LHCN-M2 (cell line): ENCODE measurements at places on chromosomes 2 and 18.

DNA sequence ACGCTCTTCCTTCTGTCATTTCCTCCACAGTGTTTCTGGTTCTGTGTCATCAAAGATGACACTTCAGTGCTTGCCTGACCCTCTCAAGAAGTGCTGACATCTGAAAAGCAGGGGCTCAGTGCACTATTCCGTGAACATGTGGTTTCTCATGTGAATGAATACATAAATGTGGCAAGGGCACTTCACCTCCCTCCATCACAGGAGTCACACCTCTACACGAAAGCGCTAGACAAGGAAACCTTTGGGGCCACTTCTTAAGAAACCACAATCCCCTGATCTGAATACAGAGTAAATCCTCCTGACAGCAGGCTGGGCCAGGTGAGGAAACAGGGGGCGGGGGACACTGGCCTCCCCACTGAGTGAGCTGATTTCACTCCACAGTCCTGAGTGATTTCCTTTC is 145.8 kb upstream of the ACAA2 start:
- DNase-seq, result no peak

DNA sequence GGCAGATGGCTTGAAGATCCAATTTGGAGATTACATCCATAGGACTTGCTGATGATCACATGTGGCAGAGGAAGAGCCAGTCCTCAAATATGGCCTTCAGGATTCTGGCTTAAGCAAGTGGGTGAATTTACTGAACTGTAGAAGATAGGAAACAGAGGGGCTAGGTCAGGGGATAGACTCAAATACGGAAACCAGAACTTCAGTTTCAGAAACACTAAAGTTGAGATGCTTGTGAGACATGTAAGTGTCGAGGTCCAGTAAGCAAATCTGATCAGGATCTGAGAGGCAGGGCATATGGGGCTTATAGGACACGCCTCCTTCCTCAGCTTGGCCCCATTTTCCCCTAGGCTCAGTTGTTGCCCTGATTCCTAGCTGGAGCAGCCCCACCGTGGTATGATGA is 107.7 kb downstream of the LBH start:
- DNase-seq, result no peak

GRCh38 chr2:212451786-212452231 is 86.8 kb downstream of the ERBB4 start:
- peak; percentile 47 for DNase-seq

DNA sequence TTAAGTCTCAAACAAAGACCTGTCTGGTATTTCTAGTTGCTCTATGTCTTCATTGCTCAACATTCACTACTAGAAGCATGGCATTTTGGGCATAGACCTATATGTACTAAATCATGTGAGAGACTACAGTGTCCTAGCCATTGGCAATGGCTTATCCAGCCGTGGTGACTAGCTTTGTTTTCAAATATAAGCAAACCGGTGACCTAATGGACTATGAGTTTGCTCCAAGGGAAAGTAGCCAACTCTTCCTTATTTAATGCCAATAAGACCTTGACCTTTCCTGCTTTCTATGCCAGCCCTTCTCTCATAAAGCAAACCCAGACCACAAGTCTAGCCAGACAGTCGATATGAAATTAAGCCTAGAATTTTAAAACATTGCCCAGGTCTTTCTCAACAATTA is 113.7 kb upstream of the CREB1 start:
- DNase-seq, result no peak

DNA sequence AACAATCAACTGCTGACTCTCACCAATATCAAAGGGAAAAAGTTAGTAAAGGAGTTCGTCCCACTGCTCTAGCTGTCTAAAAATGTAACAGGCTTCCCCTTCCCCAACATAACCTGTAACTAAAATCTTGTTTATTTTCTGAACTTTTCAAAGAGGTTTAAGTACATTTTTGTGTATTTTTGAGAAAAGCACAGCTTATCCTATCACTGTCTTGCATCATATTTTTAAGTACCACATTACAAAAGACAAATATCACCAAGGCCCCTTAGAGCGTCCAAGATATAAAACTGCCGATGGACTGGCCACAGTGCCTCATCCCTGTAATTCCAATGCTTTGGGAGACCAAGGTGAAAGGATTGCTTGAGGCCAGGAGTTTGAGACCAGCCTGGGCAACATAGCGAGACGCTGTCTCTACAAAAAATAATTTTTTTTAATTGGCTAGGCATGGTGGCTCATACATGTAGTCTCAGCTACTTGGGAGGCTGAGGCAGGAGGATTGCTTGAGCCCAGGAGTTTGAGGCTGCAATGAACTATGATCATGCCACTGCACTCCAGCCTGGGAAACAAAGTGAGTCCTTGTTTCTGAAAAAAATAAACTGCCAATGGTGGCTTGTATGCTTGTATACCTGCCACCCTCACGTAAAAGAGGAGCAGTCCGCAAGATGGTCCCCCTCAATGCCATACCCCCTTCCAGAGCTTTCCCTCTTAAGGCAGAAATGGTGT is 21.2 kb upstream of the LAPTM4A start:
- DNase-seq, result no peak

- DNase-seq, result peak; percentile 34
These were observed 30.1 kb downstream of the IDH1 start for GRCh38 chr2:208224802-208225201.

- peak; percentile 2 for DNase-seq
These were observed 113.4 kb downstream of the MC4R start for GRCh38 chr18:60259052-60259681.

- no peak for DNase-seq
These were observed 28.3 kb upstream of the GMPPA start for GRCh38 chr2:219470429-219470828.

GRCh38 chr2:127044977-127045661 is 61.8 kb downstream of the BIN1 start:
- no peak for DNase-seq

DNA sequence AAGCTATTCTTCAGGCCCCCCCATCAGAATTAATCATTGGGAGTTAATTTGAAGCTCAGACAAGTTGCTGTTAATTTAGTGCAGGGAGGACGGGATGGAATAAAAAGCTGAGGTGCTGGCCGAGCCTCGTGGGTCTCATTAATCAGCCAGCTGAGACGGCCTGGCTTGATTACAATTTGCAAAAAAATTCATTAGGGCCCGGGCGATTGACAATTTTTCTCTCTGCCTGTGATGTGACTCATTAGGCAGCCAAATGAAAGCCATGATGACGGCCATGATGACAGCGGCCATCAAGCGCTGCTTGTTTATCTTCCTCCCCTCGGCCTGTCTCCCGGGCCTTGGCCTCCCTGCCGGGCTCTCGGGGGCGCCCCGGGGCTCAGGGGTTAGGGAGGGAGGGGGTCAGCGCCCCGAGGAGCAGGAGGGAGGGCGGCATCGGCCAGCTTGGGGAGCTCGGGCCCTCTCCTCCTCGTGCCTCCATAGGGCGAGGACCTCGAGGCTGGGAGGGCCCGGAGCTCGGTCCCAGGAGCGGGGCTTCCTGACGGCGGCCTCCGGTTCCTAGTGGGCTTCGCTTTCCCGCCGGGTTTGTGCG is 5.2 kb downstream of the GBX2 start:
- DNase-seq, result no peak

GRCh38 chr18:78721238-78721875 is 258.3 kb upstream of the SALL3 start:
- no peak for DNase-seq
